ENCODE measurements at places on chromosomes 12 and 14. TPM values are rescaled to one million over a fixed set of nuclear protein-coding genes. Genes with fewer than 3 reads are reported as not detected.
A peak's percentile ranks its signal among the peaks of the same experiment; 100 is the strongest.

GRCh38 chr12:90211017-90211416 lies 502.4 kb upstream of the ATP2B1 start:
- no peak for DNase-seq

DICER1 gene
- 60.2 TPM for total RNA-seq

LETMD1 gene
- total RNA-seq = 31.9 TPM

GRCh38 chr12:127893895-127894609 lies 372.9 kb upstream of the TMEM132C start:
- peak; percentile 10 for DNase-seq

- peak; percentile 77 for DNase-seq
These were observed 16.4 kb downstream of the LRCOL1 start for GRCh38 chr12:132593938-132594358.

GRCh38 chr14:73091044-73091443 lies 32.7 kb downstream of the RBM25 start:
- no peak for DNase-seq

DNA sequence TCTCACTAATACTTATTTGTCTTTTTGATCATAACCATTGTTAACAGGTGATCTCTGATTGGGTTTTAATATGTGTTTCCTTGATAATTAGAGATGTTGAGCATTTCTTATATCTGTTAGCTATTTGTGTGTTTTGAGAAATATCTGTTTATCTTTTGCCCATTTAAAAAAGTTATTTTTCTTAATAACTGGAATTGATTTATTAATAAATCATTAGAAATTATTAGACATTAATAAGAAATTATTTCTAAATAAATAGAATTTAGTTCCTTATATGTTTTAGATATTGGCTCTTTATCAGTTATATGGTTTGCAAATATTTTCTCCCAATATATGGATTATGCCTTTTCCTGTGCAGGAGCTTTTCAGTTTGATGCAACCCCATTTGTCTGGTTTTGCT lies 18.7 kb downstream of the TMX1 start:
- DNase-seq = no peak

All from H1 (cell line).